ENCODE measurements at places on chromosomes 2 and 18. TPM values are rescaled to one million over a fixed set of nuclear protein-coding genes. Genes with fewer than 3 reads are reported as not detected.

CCT4 gene
- 167 TPM for total RNA-seq

IL36B gene
- total RNA-seq, result not detected

POTEI gene
- total RNA-seq, result under 0.01 TPM

PXDN gene
- 204 TPM for total RNA-seq

MALL gene
- 6.7 TPM for total RNA-seq

MSGN1 gene
- not detected for total RNA-seq

DUSP19 gene
- total RNA-seq, result 7.3 TPM

GALNT13 gene
- total RNA-seq, result 0.28 TPM

DSG4 gene
- total RNA-seq, result not detected

NEU4 gene
- 0.28 TPM for total RNA-seq

UGT1A1 gene
- total RNA-seq, result not detected

NLRC4 gene
- not detected for total RNA-seq

EML6 gene
- total RNA-seq, result 0.58 TPM

SH3RF3 gene
- total RNA-seq, result 2.9 TPM

SNTG2 gene
- total RNA-seq, result 1.3 TPM
